Posterior cingulate gyrus (tissue), 11 donors: ENCODE measurements at places on chromosomes 13 and 19.

- no peak for DNase-seq
Measured at GRCh38 chr19:39754544-39754943, 16.7 kb upstream of the CLC start.

- DNase-seq = no peak
Measured at GRCh38 chr19:56595548-56595899, 422 bp downstream of the ZNF71 start.

- DNase-seq = no peak
Measured at GRCh38 chr19:31152906-31153305, 196.3 kb downstream of the TSHZ3 start.

DNA sequence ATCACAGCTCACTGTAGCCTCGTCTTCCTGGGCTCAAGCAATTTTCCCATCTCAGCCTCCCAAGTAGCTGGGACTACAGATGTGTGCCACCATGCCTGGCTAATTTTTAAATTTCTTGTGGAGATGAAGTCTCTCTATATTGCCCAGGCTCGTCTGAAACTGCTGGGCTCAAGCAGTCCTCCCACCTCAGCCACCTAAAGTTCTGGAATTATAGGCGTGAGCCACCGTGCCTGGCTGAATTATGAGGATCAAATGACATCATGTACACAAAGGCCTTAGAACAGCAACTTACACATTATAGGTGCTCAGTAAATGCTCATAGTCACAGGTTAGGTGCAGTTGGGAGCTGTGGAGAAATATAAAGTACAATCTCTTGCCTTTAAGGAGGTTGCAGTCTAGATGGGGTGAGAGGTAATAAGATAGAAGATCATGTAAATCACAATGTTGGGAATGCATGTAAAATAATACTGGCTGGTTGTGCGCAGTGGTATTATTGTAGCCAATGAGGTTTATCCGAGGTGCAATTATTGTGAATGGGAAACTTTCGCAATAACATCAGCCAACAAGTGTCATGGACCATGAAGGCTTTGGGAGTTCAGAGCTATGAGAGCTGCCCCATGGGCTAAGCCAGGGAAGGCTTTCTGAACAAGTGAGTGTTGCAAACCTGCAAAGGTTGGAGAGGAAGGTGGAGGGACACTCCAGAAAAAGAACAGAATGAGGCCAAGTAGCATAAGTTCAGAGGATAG is 29.8 kb upstream of the CXCL17 start:
- DNase-seq = no peak

DNA sequence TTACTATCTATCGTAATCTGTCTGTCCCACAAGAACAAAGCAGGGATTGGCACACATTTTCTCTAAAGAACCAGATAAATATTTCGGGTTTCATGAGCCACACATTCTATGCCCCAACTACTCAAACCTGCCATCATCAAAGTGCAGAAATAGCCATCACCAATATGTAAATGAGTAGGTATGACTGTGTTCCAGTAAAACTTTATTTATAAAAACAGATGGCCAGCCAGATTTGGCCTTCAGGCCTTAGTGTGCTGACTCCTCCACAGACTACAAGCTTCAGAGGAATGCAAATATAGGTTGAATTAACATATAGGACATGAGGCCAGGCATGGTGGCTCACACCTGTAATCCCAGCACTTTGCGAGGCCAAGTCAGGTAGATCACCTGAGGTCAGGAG is 8.9 kb upstream of the DNMT1 start:
- DNase-seq = no peak

DNA sequence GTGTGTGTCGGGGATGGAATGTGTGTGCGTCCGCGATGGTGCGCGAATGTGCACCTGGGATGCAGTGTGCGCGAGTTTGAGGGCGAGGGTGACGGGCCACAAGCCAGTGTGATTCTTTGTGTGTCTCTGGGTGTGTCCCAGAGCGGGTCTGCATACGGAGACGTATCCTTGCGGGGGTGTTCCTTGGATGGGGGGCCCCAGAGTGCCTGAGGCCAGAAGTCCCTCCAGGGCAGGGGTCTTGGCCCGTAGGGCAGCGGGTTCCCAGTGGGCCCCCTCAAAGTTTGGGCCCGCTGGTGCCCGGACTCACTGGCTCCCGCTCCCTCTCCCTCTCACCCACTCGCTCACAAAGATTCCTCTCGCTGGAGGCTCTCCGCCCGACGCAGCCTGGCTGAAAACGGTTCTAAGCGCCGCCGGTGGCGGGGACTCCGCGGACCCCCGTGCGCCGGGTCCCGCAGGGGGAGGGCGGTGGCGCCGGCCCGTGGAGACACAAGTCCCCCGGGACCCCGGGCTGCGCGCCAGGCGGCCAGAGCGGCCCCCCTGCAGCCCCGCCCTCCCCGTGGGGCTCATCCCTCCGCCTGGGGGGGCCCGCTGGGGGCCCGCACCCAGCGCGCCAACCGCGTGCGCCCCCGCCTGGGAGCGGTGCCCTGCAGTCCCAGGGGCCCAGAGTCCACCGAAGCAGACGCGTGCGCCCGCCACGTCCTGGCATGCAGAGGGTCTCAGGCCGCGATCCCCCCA is 886 bp downstream of the CRLF1 start:
- no peak for DNase-seq

GRCh38 chr13:27967203-27967735 is 1.8 kb downstream of the CDX2 start:
- no peak for DNase-seq

GRCh38 chr13:27956576-27957300 is 12.4 kb downstream of the CDX2 start:
- DNase-seq = no peak

DNA sequence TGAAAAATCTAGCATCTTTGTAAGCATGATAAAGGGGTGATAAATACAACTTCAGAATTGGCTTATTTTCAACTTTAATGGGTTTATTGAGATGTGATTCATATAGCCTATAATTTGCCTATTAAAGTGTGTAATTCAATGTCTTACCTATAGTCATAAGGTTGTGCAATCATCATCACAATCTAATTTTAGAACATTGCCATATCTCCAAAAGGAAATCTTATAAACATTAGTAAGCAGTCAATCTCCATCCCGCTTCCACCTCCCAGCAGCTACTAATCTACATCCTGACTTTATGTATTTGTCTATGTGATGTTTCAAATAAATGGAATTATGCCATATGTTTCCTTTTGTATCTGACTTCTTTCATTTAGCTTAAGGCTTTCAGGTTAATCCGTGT is 145.2 kb upstream of the KLHL1 start:
- no peak for DNase-seq

GRCh38 chr13:98216135-98216565 is 39.1 kb upstream of the RNF113B start:
- no peak for DNase-seq

GRCh38 chr13:39909634-39910033 is 254.2 kb downstream of the COG6 start:
- no peak for DNase-seq

DNA sequence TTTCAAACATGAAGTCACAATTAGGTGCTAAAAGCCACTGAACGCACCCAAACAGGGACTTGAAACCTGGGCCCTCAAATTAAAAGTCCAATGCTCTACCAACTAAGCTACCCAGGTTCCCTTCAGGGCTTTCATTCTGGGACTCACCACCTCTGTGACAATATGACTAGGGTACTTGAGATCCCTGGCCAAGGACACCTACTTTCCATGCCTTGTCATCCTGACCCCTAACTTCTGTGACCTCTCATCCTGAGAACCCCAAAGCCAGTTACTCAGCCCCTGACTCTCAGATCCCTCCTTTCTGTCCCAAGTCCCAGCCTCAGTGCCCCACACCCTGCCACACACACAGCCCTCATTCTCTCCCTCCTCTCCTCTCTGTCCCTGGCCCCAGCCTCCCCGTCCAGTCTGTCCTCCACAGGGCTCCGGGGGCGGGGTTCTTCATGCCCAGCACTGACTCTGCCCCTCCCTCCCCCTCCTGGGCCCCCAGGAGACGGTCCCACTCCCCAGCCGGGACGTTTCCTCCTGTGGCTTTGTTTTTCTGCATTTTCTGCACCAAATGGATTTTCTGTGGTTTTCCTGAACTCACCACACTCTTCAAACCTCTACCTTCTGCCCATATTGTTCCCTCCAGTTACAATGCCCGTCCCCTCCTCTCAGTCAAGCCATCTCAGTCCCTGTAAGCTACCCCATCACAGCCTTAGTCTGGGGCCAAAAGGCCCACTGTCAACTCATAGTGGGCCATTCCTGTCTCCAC is 7.0 kb downstream of the RCN3 start:
- no peak for DNase-seq

DNA sequence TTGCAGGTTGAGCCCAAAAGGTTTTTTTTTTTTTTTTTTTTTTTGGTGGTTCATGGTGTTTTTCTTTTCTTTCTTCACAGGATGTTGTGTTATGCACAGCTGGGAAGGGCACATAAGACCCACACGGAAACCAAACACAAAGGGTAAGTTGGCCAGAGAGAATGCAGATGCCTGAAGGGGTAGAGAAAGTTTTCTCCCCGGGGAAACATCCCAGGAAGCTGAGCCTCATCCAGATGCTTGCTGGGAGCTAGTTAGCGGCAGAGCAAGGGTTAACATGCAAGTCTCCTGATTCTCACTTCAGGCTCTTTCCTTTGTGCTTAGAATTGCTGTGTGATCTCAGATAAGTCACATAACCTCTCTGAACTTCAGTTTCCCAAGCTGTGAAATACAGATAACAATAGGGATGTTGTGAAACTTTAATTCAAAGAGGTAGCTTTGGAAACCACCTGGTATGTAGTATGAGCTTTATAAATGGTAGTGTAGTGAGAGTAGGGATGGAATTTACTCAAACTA is 3.1 kb downstream of the ADGRE1 start:
- DNase-seq = no peak

- DNase-seq = no peak
Measured at GRCh38 chr19:33622809-33623511, 1.2 kb downstream of the CHST8 start.

DNA sequence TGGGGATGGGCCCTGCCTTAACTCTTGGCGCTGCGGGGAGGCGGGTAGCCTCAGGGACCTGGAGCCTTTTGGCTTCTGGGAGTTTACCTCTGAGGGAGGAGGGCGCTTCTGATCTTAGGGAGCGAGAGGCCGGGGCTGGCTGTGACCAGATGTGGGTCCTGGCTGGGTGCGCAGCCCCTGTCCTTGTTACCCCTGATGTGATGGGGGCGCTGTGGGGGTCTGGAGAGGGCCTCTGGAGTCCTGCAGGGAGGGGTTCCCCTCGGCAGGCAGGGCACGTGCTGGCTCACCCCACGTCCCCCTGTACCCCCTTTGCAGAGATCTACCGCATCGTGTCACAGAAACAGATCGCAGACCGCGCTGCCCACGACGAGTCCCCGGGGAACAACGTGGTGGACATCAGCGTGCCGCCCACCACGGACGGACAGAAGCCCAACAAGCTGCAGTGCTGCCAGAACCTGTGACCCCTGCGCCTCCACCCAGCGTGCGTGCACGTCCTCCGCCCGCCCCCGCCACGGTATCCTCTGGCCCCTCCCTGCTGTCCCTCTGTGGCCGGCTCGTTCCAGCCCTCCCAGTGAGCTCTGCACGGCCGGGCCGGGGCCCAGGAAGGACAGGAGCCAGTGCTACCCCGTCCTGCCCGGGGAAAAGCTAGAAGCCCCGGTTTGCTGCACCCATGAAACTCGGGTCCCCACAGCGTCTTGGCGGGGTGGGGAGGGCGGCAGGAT is 9.8 kb upstream of the MARCHF2 start:
- peak; percentile 82 for DNase-seq

DNA sequence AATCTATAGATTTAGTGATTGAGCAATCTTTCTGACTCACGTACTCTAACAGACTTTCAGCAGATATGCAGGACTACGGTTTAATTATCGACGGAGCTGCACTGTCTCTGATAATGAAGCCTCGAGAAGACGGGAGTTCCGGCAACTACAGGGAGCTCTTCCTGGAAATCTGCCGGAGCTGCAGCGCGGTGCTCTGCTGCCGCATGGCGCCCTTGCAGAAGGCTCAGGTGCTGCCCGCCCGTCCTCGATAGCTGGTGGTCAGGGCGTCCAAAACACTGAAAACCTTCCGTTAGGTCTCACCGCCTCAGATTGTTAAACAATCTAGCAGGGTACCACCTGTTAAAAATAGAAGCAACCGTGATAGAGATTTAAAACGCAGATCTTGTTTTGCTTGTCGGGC is 113.2 kb upstream of the MCF2L start:
- peak; percentile 8 for DNase-seq

DNA sequence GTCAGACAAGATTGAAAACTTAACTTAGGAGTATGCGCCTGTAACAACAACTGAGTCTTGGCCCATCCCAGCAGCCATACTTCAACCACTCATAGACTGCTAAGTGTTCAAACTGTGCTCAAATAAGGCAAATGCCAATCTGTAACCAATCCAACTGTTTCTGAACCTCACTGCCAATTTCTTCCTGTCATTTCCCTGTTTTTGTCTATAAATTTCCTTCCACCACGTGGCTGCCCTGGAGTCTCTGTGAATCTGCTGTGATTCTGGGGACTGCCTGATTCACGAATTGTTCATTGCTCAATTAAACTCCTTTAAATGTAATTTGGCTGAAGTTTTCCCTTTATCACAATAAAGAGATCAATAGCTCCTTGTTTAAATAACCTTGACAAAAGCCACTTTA is 50.8 kb upstream of the FREM2 start:
- DNase-seq = no peak

DNA sequence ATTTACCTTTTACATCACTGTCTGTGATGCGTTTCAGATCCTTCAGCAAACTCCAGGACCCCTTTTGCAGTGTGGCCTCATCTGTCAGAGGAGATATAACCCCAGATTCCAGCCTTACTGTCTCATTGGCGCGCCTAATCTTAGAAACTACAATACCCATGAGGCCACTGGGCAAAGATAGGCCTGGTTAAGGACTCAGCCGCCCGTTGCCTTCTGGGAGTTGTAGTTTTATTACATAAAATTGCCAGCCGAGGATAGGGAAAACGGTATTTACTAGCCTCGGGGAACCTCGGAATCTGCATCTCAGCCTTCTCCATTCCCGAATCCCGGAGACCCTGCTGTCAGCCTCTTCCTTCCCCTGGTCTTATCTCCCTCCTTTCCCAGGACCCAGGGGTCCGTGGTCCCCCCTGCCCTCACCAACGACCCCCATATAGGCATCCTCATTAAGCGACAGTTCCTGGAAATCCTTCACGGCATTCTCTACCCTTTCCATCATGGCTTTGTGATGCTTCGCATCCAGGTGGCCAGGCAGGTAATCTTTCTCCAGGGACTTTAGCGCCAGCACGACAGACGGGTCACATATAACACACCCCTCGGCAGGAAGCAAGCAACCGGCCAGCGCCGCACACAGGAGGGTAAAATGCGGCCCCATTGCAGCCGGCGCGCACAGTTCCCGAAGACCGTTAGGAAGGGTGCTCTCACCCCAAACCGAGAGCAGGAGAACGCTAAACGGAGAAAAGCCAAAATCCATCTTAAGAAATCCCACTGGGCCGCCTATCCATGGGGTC is 1.3 kb downstream of the IZUMO1 start:
- DNase-seq = peak; percentile 72
